ENCODE measurements at places on chromosomes 4 and X. TPM values are rescaled to one million over a fixed set of nuclear protein-coding genes. Genes with fewer than 3 reads are reported as not detected.

- no peaks in the 10 kb centered on the region for H3K27me3 ChIP-seq
- no peak overlapping the region for H3K4me3 ChIP-seq
- no peak for DNase-seq
- H3K4me1 ChIP-seq = no peaks in the 10 kb centered on the region
- H3K27ac ChIP-seq = no peak overlapping the region
Measured at GRCh38 chr4:184655889-184656869, 6.6 kb downstream of the PRIMPOL start.

- no peaks in the 10 kb centered on the region for H3K36me3 ChIP-seq
- H3K27ac ChIP-seq = peak overlapping the region; percentile 87
- peak overlapping the region; percentile 90 for H3K4me3 ChIP-seq
- peaks cover 67% of the 10 kb centered on the region for H3K27me3 ChIP-seq
- peak; percentile 15 for DNase-seq
Measured at GRCh38 chrX:108735679-108736508, 469 bp downstream of the IRS4 start.

GRCh38 chrX:10486373-10486772 is 134.0 kb downstream of the MID1 start:
- H3K27me3 ChIP-seq = no peaks in the 10 kb centered on the region
- peaks cover 3% of the 10 kb centered on the region for H3K36me3 ChIP-seq
- H3K4me1 ChIP-seq = peaks cover 2% of the 10 kb centered on the region
- no peak overlapping the region for H3K4me3 ChIP-seq
- H3K27ac ChIP-seq = no peak overlapping the region
- DNase-seq = no peak

DNA sequence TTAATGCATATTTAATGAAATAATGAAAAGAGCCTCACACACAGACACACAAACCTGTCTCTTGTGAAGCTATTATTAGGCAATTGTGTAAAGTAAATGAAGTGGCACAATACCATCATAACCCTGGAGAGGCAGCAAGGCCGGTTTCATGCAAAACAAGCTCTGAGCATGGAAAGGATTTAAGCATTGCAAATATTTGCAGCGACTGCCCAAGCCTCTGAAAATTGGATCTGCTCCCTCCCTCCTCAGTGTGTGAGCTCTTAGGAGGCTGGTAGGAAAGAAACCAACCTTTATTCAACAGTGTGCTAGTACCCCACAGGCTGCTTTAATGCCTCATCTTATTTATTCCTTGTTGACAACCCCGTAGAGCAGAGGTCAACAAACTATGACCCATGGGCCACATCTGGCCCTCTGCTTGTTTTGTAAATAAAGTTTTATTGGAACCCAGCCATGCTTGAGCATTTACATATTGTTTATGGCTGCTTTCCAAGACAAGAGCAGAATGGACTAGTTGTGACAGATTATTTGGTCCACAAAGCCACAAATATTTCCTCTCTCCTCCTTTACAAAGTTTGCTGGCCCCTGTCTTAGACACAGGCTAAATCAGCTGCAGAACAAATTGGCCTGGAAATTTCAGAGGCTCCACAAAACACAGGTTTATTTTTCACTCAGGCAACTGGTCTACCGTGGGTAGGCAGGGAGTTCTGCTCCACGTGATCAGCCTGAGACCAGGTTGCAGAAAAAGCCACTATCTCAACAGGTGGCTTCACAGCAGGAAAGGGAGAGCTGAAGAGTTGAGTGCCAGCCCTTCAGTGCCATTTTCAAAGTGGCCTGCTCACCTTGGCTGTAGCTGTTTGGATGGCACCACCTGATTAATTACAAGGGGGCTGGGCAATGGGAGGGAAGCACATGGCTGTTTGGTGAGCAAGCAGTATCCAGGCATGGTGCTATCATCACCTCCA is 16.8 kb downstream of the RS1 start:
- no peaks in the 10 kb centered on the region for H3K27me3 ChIP-seq
- H3K27ac ChIP-seq = no peak overlapping the region

GRCh38 chrX:10030570-10030969 is 63.4 kb downstream of the CLDN34 start:
- peaks cover 7% of the 10 kb centered on the region for H3K36me3 ChIP-seq
- peaks cover 7% of the 10 kb centered on the region for H3K4me1 ChIP-seq
- no peaks in the 10 kb centered on the region for H3K27me3 ChIP-seq
- DNase-seq = no peak
- no peak overlapping the region for H3K27ac ChIP-seq

GRCh38 chr4:185054886-185055285 is 36.6 kb downstream of the HELT start:
- H3K36me3 ChIP-seq = no peaks in the 10 kb centered on the region
- no peak overlapping the region for H3K4me3 ChIP-seq
- DNase-seq = no peak

Gene EDA
- 3.0 TPM for total RNA-seq
